ENCODE measurements at places on chromosomes 5 and 9.

DNA sequence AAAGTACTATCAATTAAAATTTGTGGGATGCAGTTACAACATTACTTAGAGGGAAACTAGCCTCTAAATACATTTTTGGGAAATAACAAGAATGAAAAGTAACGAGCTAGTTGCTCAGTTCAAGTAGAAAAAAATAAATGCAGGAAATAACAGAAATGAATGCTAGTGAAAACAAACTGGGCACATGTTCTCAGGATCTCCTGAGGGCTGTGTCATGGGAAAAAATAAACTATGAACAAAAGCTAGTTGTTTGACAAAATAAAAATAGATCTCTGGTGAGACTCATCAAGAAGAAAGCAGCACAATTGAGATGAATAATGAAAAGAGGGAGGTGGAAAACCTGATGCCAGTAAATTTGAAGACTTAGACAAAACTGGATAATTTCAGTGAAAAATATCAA lies 16.3 kb downstream of the IDNK start:
- no peak for DNase-seq

GRCh38 chr5:172603251-172603806 lies 37.7 kb upstream of the NEURL1B start:
- DNase-seq: no peak

DNA sequence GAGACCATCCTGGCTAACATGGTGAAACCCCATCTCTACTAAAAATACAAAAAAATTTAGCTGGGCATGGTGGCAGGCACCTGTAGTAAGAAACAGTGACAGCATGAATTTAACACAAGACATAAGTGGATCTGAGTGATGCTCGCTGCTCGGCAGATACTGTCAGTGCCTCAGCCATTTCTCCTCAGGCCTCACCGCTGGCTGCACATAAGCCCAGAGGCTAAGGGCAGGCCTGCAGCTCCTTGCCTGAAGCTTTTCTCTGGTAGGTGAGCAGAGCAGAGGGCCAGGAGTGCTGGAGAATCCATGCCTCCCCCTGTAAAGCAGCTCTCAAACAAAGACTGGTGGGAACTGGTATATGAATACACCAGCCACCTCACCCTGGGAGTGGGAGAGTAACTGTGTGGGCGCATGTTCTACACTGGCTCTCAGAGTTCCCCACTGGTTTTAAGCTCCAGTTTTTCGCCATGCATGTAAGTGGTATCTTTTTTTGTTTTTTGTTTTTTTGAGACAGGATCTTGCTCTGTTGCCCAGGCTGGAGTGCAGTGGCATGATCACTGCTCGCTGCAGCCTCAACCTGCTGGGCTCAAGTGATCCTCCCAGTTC lies 10.3 kb upstream of the CD72 start:
- no peak for DNase-seq

DNA sequence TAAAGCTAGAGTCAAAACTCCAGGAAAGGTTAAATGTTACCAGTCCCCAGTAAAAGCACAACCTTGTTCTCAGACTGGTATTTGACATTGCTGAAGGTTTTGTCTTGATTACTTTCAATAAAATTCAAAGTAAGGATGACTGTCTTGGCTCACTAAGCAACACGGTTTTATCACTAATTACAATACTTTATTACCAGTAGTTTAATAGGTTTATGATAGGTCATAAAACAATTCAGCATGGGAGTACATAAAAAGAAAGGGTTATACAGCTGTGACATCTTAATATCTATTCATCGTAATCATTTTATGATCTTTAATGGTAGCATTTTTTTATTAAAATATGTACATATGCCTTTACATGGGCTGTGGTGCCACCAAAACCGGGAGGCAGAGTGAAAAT lies 370.7 kb upstream of the IRX2 start:
- no peak for DNase-seq
